Psoas muscle (tissue), 8 donors: ENCODE measurements at places on chromosomes 4 and X. TPM values are rescaled to one million over a fixed set of nuclear protein-coding genes. Genes with fewer than 3 reads are reported as not detected.
A peak's percentile ranks its signal among the peaks of the same experiment; 100 is the strongest.

The C4orf36 gene
- not detected for total RNA-seq

The TMEM31 gene
- not detected for total RNA-seq

The STS gene
- total RNA-seq = 4.6 TPM

The CXCL13 gene
- not detected for total RNA-seq

GRCh38 chr4:119646347-119647071, 17.9 kb upstream of the PDE5A start:
- DNase-seq = peak; percentile 48

DNA sequence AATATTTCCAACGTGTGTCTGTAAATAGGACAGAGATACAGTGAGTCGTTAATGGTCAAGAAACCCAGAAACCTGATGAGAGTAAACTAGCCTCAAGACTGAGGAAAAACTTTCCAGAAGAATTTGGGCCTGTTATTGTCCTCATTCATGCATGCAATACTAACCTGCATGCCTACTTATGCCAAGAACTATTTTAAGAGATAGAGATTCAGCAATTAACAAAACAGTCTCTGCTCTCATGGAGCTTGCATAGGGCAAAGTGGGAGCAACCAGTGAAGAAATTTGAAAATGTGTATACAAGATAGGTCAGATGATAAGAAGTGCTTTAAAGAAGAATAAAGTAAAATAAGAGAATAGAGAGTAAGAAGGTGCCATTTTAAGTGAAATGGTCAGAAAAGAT, 66.1 kb upstream of the FRG1 start:
- no peak for DNase-seq

- no peak for DNase-seq
Measured at GRCh38 chrX:10965174-10965798, 145.8 kb upstream of the HCCS start.

DNA sequence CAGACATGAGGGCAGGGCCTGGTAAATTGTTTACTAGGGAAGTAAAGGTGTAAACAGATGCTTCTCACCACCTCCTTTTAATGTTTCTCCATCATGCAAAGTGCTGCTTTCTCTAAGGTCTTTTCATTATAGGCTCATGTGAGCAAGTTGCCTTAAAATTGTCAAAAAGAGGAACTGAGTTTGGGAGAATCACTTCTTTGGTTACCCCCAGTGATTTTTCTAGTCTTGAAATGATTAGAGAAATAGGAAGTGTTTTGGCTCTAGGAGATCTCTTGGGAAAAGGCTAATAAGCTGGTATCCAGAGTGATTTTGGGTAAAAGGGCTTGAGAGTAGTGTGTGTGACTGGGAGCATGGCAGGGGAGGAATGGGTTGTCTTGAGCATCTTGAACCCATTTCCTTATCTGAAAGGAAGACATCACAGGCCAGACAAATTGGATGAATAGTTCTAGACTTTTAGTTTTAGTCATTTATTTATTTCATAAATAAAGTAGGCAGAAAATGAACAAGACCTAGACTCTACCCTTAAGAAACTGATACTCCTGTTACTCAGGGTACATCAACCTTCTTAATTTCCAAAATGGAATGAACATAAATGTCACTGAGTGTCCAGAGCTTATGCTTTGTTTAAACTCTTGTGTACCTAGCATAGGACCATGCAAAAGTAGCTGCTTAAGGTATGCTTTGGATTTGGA, 14.2 kb downstream of the GRPR start:
- DNase-seq = no peak

DNA sequence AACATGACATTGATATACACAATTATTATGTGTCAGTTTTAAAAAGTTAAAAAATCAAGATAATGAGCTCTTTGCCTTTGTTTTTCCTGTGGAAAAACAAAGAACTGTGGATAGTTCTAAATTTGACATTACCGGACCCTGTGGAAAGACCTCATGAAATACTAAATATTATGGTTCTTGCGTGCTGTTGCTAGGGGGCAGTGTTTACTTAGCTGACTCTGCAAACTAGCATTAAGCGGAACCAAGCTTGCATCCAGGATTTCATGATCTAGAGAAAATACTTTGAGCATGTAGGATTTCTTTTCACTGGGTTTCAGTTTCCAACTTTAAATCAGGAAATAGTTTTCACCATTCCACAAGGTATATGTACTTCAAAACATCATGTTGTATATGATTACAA, 33.6 kb downstream of the CLCN4 start:
- no peak for DNase-seq

GRCh38 chr4:48742412-48742811, 37.7 kb downstream of the FRYL start:
- DNase-seq = no peak

DNA sequence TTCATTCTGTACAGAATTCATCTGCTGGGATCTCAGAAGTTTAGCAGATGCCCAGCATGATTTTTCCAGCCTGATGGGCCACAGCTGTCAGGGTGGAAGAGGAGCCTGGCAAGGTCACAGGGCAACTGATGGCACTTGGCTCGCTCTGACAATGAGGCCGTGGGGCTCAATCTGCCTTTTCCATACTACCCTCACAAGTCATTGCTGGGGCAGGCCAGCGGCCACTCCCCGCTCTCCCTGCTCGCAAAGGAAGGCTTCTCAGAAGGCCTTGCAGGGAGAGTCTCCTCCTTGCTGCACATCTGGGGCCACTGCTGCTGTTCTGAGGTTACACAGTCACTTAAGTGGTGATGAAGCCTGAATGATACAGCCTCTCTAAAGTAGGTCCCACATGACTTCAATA, 349.1 kb downstream of the NR3C2 start:
- DNase-seq = no peak

- DNase-seq = no peak
Measured at GRCh38 chr4:141074098-141074878, 59.0 kb downstream of the RNF150 start.

DNA sequence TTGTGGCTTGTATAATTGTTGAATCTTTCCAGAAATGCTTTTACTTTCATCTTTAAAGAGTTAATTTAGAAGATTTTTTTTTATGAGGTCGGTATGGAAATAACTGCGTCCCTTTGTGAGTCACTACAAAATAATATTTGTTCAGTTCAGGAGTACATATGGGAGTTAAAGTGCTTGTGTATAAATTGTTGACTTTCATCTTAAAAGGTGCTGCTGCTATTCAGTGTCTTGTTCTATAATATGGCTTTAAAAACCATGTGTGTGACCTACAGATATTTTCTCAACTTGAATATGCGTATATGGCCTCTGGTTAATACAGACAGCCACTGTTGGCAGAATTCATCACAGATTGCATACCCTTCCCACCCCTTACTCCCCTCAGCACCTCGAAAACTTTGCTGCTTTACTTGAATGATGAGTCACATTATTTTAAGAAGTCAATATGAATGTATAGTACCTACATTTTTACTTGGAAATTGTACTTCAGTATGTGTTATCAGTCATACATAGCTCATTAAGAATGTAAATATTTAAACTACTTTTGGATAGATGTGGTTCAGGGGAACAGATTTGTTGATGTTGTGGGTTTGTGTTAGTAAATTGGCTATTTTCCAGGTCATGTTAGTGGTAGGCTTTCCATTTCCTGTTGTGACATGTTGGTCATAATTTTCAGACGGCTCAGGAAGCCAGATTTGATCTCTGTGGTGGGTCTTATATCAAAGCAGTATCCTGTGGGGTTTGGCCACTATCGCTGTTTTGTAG, 1.5 kb downstream of the CLCN3 start:
- no peak for DNase-seq

DNA sequence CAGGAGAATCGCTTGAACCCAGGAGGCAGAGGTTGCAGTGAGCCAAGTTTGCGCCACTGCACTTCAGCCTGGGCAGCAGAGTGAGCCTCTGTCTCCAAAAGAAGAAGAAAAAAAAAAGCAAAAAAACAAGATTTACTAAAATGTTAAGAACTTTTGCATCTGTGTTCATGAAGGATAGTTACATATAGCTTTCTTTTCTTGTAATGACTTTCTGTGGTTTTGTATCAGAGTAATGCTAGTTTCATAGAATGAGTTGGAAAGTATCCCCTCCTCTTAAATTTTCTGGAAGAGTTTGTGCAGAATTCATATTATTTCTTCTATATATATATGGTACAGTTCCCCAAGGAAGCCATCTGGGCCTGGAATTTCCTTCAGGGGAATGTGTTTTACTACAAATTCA, 17.0 kb upstream of the GRIPAP1 start:
- DNase-seq = no peak

- DNase-seq = no peak
Measured at GRCh38 chrX:150205011-150205410, 158.1 kb upstream of the MAMLD1 start.

DNA sequence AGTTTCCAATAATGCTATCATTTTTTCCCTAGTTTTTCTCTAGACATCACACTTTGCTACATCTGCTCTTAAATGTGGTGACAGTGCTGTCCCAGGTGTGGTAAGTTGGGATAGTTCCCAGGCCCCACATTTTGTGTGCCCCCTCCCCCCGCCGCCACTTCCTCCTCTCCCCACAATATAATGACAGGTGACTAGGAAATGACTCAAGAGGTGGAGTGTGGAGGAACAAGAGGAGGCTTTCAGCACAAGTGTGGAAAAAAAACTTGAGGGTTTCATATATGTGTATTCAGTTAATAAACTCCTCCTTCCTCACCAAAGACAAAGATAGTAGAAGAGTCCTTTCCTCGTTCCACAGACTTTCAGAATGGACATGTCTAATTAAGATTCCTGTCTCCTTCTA, 18.3 kb upstream of the IL21 start:
- no peak for DNase-seq

DNA sequence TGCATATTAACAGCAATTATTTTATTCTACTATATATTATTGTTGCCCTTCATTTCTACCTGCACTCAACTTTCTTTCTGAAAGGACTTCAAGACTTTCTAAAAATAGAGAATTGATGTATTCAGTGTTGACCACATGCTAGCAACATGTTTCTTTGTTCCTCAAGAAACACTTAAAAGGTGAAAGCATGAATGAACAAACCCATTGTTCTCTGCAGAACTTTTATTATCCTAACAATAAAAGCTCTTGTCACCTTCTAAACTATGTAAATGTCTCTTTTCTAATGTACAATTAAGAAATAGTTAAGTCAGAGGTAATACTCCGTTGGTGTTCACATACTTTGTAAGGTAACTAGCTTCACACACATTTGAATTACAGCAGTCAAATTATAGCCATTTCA, 638.7 kb downstream of the FSTL5 start:
- no peak for DNase-seq

GRCh38 chr4:140049024-140049848, 104.7 kb downstream of the MAML3 start:
- DNase-seq = peak; percentile 21

- no peak for DNase-seq
Measured at GRCh38 chr4:169765835-169766234, 8.1 kb upstream of the HPF1 start.

GRCh38 chr4:188008377-188008776, 12.8 kb downstream of the ZFP42 start:
- DNase-seq = no peak

DNA sequence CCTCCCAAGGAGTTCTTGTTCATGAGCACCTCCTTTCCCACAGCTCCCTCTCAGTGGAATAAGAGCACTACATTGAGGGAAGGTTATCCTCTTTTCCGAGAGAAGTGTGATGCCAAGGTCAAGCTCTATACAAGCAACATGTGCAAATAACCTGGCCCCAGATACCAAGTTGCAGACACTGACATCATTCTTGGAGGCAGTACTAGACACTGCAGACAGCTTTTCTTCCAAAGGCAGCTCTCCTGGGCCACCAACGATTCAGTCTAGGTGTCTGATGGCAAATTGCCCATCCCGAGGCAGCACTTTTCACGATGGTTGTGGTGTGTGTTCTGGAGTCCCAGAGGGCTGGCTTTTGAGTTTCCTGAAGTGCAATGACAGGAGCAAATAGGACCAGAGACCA, 384.9 kb downstream of the TLL1 start:
- DNase-seq = no peak
